Urinary bladder (tissue), 4 donors: ENCODE measurements at places on chromosomes 4 and X. TPM values are rescaled to one million over a fixed set of nuclear protein-coding genes. Genes with fewer than 3 reads are reported as not detected.

DNA sequence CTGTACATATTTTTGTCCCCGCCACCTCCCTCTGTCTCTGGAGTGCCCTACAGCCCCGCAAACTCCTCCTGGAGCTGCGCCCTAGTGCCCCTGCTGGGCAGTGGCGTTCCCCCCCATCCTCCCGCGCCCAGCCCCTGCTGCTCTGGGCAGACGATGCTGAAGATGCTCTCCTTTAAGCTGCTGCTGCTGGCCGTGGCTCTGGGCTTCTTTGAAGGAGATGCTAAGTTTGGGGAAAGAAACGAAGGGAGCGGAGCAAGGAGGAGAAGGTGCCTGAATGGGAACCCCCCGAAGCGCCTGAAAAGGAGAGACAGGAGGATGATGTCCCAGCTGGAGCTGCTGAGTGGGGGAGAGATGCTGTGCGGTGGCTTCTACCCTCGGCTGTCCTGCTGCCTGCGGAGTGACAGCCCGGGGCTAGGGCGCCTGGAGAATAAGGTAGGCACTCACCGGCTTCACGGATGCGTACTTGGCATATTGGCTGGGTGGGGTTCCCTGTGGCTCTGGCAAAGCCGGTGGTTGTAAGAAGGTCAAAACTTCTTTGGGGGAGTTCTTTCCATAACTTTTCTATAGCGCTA is 653 bp downstream of the HHIP start:
- DNase-seq: no peak

PRR32 gene
- 1.3 TPM for total RNA-seq

GRCh38 chr4:185734214-185734613 is 77.8 kb downstream of the SORBS2 start:
- no peak for DNase-seq

DNA sequence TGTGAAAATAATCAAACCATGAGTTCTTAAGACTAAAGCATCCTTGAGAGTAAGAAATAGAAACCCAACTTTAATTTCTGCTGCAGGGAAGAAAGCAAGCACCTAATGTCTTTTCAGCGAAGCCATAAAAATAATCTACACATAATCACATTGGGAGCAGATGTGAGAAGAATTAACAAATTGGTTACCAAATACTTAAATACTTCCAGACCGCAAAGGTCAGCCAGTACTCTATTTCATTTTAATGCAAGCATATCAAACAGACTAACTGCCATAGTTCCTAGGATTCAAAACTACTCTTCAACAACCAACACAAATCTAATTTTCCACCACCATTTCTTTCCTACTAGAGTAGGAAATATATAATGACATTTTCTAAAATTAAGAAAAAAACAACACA is 144.8 kb upstream of the SLIT2 start:
- no peak for DNase-seq

GRCh38 chr4:40140196-40140595 is 56.6 kb upstream of the RHOH start:
- no peak for DNase-seq

GRCh38 chr4:39452860-39453587 is 5.7 kb downstream of the RPL9 start:
- DNase-seq: no peak

GAGE2A gene
- total RNA-seq: not detected

DNA sequence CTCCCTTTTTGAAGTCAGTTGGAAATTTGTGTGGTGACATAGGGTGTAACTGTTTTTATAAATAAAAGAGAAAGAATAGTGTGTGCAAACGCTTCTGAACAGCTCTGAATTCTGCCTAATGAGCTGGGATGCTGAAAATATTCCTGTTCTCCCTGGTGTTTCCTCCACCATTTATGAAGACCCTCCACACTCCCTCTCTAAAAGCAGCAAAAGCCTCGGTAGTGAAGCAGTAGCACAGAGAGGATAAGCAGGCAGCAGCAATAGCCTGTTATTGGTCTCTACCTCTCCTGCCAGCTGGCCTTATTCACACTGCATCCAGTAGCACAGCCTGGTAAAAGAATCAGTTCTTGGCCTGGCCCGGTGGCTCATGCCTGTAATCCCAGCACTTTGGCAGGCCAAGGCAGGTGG is 406.1 kb downstream of the IQCM start:
- DNase-seq: no peak

GRCh38 chr4:78354782-78355181 is 196.8 kb upstream of the ANXA3 start:
- no peak for DNase-seq

DNA sequence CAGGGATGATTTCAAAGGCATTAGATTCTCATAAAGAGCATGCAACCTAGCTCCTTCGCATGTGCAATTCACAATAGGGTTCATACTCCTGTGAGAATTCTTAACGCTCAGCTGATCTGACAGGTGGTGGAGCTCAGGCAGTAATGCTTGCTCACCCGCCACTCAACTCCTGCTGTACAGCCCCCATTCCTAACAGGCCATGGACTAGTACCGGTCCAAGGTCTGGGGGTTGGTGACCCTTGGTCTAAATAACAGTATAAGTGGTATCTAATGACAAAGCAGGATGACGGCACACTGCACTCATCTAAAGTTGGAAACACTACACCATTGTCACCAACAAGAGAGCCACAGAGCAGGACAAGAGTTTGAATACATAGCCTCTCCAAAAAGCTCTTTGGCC is 28.5 kb downstream of the ADGRA3 start:
- DNase-seq: no peak

- no peak for DNase-seq
These were observed 193.9 kb upstream of the SPOCK3 start for GRCh38 chr4:167428156-167428555.

NUP54 gene
- 94.5 TPM for total RNA-seq

- DNase-seq: no peak
These were observed 22.5 kb downstream of the HNRNPH2 start for GRCh38 chrX:101430457-101431078.

DNA sequence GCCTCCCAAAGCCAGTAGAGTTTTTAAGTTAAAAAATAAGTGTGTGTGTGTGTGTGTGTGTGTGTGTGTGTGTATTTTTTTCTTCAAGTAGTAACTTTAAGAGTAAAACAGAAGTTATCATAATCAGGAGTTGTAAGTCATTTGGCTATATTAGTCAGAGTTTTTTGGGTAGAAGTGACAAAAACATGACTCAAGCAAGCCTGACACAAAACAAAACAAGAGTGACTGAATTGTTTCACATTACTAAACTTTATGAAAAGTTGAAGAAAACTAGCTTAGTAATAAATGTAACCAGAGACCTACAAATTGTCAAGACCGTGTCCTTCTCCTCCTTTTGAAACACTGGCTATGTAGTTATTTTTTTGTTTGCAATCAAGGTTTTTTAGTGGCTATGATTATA is 738.0 kb upstream of the PITX2 start:
- DNase-seq: no peak

- DNase-seq: no peak
These were observed 6.0 kb downstream of the P2RY4 start for GRCh38 chrX:70254063-70254400.

INTU gene
- 33.6 TPM for total RNA-seq

DNA sequence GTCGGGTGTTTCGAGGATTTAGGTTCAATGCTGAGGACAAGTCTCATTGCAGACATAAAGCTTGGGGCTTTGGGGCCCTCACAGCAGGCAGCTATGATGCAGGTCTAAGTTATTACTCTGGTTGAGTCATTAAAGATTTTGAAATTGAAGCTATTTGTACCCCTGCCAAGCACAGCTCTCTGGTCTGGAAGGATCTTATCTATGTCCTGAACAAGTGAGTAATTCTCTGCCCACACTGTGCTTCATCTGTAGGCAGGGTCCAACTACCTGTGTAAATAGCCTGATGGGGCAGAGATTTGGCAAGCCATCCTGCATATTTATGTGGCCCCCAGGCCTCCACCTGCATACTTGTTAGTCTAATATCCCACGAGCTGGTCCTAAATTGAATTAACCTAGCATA is 41.4 kb upstream of the MAGEA4 start:
- no peak for DNase-seq

DNA sequence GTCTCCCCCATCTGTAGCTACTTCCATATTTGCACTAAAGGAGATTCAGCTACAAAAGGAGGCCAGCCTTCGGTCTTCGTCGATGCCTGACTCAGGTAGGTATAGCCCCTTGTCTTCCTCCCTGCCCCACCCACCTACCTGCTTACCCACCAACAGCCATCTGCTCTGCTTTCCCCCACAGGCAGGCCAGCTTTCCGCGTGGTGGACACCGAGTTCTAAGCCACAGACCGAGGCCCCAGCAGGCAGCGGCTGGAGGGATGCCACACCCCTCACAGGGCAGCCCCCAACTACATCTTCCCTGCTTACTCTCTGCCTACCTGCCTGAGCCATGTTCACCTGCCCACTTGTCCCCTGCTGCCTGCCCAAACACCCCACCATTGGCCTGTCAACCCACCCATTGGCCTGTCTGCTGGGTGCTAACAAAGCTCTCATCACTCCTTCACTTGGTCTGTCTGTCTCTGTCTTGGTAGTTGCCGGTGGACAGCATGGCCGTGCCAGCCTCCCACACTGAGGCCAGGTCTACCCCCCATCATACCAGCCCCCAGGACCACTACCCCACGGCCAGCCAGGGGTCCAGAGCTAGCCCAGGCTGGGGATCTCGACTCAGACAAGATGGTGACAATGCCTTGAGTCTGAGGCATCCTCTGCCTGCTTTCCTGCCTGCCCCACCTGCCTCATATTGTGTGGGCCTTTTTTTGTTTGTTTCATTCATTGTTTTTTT is 4.1 kb upstream of the USP11 start:
- DNase-seq: no peak

AVPR2 gene
- total RNA-seq: 0.53 TPM

GRCh38 chr4:108446556-108446955 is 173.8 kb upstream of the RPL34 start:
- DNase-seq: no peak
